GM13977 (cell line): ENCODE measurements at places on chromosomes 2 and 18.

- no peak for DNase-seq
Measured at GRCh38 chr2:190701586-190701985, 52.7 kb downstream of the NAB1 start.

GRCh38 chr18:65039578-65039977, 711.2 kb upstream of the CDH7 start:
- no peak for DNase-seq

DNA sequence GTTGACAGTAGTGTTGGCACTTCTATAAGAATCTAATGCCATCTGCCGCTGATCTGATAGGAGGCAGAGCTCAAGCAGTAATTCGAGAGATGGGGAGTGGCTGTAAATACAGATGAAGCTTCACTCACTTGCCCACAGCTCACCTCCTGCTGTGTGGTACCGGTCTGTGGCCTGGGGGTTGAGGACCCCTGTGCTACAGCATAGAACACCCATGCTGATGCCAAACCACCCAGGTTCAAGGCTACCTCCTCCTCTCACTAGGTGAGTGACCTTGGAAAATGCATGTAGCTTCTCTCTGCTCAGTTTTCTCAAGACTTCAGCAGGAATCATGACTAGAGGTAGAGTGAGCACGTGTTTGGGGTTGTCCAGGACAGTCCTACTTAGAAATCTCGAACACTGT, 263.4 kb downstream of the SH3BP4 start:
- DNase-seq = no peak

- no peak for DNase-seq
Measured at GRCh38 chr2:25273985-25274535, 67.7 kb downstream of the DNMT3A start.

- no peak for DNase-seq
Measured at GRCh38 chr2:191065785-191066184, 51.8 kb upstream of the STAT1 start.

- DNase-seq = no peak
Measured at GRCh38 chr2:56102098-56102497, 81.7 kb upstream of the CCDC85A start.

DNA sequence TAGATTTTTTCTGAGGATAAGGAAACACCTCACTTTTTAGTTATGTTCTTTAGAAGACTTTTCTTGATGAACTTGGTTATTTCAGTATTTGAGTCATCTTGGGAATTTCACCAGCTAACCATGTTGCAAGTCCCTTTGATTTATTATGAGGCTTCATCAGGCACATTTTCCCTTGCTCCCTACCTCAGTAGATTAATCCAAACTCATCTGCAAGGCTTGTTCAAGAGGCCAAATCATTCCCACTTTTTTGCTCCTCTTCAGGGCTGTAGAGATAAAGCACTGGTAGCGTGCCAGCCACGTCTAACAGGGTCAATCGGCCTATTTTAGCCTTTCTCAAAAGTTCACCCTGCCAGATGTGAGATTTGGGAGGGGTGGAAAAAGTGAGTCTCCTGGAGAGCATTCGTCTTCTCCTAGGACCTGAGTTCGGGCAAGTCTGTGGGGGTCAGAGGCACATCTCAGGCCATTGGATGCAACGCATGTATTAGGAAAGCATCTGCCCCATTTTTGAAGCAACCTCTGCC, 120.3 kb downstream of the RDH14 start:
- DNase-seq = no peak

DNA sequence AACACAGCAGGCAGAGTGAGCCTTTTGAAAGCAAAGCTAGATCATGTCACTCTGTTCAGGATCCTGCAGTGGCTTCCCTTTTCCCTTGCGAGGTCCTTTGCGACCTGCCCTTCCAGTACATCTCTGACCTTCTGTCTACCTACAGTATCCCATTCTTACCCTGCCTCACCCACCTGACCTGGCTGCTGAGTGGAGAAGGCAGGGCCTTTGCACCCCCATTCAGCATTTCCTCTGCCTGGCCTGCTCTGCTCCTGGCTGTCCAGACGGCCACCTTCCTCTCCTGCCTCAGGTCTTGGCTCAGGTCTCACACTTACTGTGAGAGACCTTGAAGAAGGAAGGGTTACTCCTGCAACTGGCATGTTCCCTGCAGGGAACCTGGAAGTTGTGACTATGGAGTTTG, 77.4 kb downstream of the MAPRE2 start:
- DNase-seq = no peak

GRCh38 chr18:12376034-12376753, 833 bp downstream of the AFG3L2 start:
- DNase-seq = no peak

DNA sequence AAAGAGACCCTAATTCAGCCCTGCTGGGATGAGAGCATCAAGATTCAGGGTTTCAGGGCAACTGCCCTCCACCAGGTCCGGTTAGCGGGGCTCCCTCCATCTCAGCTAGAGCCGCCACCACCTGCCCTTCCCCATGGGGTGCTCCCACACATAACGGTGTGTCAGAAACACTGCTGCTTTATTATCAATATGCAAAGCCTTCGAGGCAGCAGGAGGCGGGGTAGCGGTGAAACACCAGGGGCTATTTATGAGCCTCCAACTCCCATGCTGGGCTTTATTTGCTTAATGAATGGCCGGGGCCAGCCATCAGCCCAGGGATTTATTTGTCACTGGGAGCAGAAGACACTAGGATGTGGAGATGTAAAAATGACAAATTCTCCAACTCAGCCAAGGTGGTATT, 109.8 kb downstream of the GALNT14 start:
- no peak for DNase-seq

DNA sequence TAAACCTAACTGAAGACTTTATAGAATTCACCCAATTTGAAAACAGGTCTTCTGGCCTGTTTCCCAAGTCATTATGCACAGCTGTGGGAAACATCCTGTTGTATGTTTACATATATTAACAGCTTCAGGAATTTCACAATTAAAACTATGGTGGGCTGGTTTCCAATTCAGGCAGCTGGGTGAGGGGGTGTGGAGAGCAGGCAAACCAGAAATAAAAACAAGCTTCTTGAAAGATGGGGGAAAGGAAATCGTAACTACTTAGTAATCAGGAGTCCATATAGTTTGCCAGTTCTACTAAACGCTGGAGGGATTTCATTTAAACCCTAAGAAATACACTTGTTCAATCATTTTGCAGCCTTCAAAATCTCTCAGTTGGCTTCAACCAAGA, 22.8 kb downstream of the ATP8B1 start:
- DNase-seq = no peak

DNA sequence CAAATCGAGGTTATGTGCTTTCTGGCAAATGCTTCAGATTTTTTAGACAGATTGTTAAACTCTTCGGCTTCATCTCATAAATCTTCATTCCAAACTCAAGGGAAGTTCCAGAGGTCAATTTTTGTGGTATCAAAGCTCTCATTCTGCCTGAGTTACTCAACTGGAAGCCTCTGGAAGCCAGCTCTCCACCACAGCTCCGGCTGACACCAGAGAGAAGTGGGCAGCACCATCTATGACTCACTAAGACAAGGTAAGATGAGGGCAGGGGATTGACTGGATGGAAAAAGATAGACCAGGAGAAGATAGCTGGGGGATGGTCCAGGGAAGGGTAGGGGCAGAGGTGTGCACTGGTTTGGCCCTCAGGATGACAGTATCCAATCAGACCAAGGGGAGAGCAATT, 137.3 kb upstream of the HNRNPA3 start:
- no peak for DNase-seq
